AG08395 (cell line): ENCODE measurements at places on chromosomes 12 and 14.

GRCh38 chr12:57693317-57693658 is 644 bp upstream of the OS9 start:
- no peak for DNase-seq

DNA sequence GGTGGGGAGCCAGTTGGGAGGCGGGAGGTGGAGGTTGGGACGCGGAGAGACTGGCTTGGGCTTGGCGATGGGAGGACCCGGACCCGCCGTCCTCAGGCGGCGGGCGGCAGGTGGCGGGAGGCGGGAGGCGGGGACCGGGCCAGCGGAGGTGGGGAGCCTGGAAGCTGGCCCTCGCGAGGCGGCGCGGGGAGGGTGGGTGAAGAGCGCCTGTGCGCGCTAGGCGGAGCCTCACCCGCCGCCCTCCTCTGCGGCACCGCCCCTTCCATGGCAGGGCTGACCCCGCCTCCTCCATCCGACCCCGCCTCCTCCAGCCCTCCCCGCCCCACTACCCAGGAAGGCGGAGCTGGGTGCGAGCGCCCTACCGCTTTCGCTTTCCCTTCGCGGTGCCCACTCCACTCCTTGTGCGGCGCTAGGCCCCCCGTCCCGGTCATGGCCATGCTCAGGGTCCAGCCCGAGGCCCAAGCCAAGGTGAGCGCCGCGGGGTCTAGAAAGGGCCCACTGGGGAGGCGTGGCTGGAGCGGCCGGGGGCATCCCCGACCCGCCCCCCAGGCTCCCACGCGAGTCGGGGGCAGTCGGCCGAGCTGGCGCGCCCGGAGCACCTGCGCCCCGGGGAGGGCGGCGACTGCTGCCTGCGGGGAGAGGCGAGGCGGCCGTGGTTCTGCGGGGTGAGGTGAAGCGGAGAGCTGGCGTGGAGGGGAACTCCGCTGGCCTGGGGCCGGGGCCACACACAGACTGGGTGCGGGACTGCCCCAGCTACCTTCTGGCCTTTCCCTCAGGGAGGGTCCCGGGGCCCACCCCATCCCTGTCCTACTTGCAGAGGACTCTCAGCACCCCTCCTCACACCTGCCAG is at the start of gene PSME1:
TSS of gene PSME1 (plus strand) at position 361 of the 850 bp plus-strand sequence. CDS start at position 430, 69 bp downstream.
- DNase-seq = peak; percentile 97

DNA sequence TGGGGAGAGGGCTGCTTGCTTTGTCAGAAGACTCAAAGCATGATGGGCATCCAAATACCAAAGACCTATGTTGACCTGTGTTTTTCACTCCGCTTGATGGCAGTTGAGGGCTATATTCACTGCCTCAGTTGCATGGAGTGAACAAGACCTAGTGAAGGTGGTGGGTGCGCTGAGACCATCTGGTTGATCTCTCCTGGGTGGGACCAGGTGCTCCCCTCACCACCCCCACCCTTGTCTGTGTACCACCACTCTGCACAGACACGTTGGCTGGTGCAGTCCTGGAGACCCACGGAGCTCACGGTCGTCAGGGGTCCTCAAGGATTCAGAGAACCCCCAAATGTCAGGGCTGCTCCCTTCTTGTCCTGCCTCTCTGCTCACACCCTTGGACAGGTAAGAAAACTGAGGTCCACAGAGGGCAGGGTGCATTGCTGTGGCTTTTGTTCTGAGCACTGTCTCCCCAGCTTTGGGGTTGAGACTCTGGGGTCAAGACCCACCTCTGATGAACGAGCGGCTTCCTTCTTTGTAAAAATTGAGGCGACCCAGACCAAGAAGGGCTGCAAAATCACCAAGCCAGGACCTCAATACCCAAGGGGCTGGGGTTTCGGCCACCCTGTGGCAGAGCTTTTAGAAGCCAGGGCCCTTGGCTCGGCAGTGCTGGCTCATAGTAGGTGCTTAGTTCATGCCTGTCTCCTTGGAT is 166.3 kb upstream of the RTL1 start:
- DNase-seq = no peak

DNA sequence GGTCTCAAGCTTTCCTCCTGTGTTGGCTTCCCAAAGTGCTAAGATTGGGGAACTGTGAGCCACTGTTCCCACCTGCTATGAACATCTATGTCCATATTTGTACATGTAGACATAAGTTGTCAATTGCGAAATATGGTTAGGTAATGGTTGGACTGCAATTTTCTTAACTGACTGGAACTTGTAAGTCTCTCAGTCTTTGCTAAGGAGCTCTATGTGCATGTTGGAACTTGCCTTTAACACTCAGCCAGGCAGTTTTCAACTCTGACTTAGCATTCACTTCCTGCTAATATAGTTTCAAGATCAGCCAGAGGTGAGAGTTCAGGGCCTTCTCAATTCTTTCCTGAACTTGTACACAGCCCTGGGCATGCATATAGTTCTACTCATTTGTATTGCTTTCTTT is 44.5 kb upstream of the EEA1 start:
- peak; percentile 17 for DNase-seq

- no peak for DNase-seq
These were observed 181.9 kb downstream of the C12orf42 start for GRCh38 chr12:103313894-103314293.

DNA sequence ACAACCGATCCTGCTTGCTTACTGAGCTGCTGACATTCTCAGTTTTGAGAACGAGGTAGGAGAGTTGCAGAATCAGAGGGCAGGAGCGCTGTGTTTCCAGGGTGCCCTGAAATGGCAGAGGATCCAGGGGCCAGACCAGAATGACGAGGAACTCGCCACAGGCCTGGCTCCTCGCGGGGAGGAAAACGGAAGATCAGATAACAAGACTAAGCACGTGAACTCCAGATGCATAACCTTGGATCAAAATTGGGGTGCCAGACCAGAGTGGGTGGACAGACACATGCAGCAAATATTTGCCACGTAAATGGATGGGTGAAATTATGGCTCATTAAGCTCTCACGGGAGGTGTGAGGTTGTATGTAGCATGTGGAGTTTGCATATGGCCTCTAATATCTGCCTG is 46.5 kb downstream of the ELK3 start:
- DNase-seq = peak; percentile 30

DNA sequence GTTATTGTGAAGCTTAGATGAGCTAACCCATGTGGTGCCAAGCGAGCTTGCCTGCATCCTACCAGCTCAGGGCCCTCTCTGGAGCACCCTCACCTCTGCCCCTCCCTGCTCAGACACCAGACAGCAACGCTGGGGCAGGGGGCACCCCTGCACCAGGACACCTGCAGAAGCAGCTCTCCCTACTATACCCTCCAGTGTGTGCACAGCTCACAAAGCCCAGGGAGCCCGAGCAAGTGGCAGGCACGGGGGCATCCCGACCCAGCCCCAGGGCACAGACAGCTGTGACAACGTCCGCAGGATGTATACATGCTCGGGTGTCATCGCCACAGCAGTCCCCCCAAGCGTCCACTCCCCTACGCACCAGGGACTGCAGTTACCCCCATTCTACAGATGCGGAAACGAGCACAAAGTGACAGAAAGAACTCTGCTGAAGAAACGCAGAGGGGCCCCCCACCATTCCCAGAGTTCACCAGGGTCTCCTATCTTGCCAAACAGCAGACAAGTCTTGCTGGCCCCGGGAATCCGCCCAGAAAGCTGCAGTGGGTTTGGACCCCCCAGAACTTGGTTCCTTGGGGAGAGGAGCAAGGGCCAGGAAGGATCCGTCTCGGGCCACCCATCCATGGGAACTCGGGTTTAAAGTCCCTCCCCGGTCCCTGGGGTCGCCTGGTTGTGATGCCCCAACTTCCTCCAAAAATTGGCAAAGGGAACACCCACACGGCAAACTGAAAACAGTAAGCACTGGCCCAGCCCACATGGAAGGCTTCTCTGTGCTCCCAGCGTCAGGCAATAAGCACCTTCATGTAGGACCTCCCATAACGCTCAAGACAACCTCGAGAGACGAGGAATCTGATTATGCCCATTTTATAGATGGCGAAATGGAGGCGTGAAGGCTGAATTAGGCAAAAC is 12.0 kb downstream of the NCOR2 start:
- no peak for DNase-seq

GRCh38 chr12:27711317-27711682 is 668 bp downstream of the MRPS35 start:
- no peak for DNase-seq

GRCh38 chr12:54054742-54055194 is 1.1 kb downstream of the HOXC4 start:
- no peak for DNase-seq

DNA sequence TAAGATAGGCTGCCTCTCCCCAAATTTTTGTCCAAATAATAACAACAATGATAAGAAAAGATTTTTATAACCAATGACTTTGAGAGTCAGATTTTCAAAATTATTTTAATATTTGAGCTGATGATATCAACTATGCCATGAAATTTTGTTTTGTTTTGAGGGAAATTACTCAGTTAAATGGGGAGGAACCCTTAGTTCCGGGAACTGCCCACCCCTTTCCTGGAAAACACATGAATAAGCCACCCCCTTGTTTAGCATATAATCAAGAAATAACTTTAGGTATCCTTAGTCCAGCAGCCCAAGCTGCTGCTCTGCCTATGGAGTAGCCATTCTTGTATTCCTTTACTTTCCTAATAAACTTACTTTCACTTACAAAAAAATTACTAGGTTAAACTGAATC is 61.4 kb downstream of the HMGA2 start:
- no peak for DNase-seq

DNA sequence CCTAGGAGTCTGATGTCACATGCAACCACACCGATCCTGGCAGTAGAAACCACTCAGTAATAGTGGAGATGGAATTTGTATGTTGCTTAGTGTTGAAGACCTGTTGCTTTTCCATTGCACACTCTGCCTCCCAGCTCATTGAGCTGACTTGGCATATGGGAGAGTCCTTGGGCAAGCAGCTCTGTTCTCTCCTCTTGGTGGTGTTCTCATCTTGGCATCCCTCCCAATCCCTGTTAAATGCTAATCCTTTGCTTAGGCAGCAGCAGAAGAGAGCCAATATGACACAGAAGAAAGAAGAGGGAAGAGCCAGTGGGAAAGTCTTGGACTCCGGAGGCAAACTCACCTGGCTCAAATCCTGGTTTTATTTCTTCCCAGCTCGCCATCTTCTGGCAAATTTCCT is 178.0 kb upstream of the CAND1 start:
- no peak for DNase-seq

DNA sequence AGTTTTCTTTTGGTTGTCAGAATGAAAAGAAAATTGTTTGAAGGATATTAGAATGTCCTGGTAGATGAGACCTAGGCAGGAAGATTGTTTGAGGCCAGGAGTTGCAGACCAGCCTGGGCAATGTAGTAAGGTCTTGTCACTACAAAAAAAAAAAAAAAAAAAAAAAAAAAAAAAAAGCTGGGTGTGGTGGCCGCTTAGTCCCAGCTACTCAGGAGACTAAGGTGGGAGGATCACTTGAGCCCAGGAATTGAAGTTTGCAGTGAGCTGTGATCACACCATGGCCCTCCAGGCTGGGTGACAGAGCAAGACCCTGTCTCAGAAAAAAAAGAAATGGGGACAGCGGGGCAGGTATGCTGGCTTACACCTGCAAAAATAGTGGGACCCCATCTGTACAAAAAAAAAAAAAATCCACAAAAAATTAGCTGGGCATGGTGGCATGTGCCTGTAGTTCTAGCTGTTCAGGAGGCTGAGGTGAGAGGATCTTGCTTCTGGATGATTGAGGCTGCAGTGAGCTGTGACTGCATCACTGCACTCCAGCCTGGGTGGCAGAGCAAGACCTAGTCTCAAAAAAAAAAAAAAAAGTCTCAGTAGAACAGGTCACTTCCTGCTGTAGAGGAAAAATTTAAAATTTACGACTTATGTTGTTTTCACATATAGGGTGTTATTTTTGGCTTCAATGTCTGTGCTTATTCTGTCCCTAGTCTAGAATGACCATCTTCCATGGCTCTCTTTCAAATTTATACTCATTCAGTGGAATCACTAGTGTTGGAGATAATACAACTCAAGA is 70.7 kb downstream of the PPHLN1 start:
- no peak for DNase-seq

- DNase-seq = no peak
These were observed 13.8 kb downstream of the PCBP2 start for GRCh38 chr12:53465679-53466078.

GRCh38 chr12:42135259-42135814 is 9.3 kb downstream of the GXYLT1 start:
- DNase-seq = peak; percentile 22

- DNase-seq = no peak
These were observed 18.3 kb downstream of the MTRFR start for GRCh38 chr12:123251403-123252076.

DNA sequence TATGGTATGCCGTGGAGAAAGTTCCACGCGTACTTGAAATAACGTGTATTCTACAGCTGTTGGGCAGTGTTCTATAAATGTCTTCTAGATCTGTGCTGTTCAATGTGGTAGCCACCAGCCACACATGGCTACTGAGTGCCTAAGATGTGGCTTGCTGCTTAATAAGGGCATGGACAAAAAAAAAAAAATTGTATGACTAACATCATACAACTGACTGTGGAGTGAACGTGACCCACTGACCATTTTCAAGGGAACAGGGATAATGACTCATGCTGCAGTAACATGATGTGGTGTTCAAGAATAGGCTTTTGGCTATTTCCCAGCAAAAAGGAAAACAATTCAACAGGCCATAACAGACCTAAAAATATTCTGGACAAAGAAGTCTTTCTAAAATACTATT is 13.0 kb downstream of the ATG14 start:
- peak; percentile 90 for DNase-seq
